Activated CD4-positive, alpha-beta T cell treated with anti-CD3 and anti-CD28 coated beads for 24 hours (primary cell): ENCODE measurements at places on chromosomes 11 and 22.

GRCh38 chr11:8059030-8059429, 22.0 kb upstream of the TUB start:
- DNase-seq: no peak

GRCh38 chr22:40387746-40388145, 17.4 kb downstream of the SGSM3 start:
- DNase-seq: no peak

DNA sequence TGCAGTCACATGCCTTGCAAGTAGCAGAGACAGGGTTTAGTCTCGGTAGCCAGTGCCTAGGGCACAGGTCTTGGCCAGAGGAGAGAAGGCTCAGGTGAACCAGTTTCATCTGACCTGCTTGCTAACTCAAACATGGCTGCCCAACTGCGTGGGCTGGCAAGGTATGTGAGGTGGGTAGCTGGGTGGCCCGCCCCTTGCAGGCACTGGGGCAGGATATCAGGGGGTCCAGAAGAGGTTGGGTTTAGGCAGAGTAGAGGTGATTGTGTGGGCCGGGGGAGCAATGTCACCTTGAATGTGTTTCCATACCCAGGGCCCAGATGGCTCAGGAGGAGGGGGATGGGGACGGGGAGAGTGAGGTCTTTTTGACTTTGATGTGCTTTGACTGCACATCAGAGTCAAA, 37.7 kb downstream of the ST3GAL4 start:
- no peak for DNase-seq

- DNase-seq: no peak
Measured at GRCh38 chr22:16781764-16782329, 43.4 kb downstream of the XKR3 start.

DNA sequence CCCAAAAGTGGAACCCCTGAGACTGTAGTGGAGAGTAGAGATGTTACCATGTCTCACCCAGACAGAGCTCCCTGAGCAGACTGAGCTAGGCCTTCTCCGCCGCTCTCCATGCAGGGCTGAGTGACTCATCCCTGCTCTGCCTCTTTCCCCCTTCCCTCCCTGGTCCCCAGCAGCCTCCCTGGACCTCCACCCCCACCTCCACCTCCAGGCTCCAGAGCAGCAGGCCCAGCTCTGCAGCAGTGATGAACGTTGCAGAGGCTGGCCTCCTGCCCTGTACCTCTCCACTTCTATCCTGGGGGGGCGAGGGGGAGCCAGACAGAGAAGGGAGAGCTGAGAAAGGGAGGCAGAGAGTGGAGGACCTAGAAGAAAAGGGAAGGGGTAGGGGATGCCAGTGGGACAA, 19.3 kb upstream of the ARAP1 start:
- DNase-seq: no peak

DNA sequence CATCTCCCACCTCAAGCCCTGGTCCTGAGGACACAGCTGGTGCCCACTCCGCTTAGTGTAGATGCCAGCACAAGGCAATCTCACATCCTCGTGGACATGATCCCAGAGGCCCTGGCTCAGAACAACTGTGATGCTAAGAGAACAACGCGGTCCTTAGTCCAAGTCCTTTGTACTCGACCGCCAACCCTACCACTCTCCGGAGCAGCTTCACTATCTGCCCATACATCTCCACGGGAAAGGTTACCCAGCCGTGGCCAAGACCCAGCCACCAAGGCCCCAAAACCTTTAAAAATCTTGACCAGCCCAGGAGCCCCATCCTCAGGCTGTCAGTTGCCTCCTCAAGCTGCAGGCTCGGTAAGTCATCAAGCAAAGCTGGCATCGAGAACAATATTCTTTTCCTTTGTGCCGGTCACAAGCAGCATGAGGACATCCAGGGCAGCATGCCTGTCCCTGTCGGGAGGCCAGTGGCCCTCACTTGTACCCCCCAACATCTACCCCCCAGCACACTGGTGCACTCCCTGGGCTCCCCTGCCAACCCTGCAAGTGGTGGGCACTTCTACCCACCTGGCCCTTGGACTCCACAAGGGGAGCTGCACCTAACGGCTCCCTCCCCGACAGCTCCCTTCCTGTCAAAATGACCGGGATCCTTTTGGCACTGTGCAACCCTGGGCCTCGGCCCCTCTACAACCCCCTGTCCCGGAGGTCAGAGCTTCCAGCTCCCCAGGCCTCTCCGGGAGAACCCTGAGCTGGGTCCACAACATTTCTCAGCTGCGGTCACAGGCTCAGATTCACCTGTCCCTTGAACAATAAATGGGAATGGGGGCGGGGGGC, 2.5 kb downstream of the OSBPL5 start:
- DNase-seq: no peak

DNA sequence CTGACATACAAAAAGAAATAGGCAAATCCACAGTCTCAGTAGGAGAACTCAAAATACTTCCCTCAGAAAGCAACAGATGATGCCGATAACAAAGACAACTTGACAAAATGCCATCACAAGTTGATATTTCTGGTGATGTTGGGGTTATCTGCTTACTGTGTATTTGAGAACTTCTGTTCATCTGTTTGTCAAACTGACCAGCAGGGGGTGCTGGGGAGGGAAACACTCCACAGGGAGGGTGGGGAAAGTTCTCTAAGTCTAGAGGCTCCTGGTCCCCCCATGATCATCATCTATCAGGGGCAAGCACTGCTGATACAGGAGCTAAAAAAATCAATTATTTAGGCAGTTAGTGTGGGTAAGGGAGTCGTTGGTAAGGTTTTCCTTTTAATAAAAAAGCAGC, 19.2 kb downstream of the GLYATL1 start:
- peak; percentile 22 for DNase-seq

- no peak for DNase-seq
Measured at GRCh38 chr11:124971810-124972209, 17.8 kb downstream of the CCDC15 start.
